ENCODE measurements at places on chromosomes 3 and 15. TPM values are rescaled to one million over a fixed set of nuclear protein-coding genes. Genes with fewer than 3 reads are reported as not detected.

- H3K4me1 ChIP-seq = no peaks in the 10 kb centered on the region
- H3K27ac ChIP-seq = no peak overlapping the region
- DNase-seq = no peak
- H3K4me3 ChIP-seq = no peak overlapping the region
- H3K27me3 ChIP-seq = no peaks in the 10 kb centered on the region
These were observed 40.9 kb downstream of the GNB4 start for GRCh38 chr3:179410331-179410730.

FOXL2NB gene
- 0.29 TPM for total RNA-seq

DNA sequence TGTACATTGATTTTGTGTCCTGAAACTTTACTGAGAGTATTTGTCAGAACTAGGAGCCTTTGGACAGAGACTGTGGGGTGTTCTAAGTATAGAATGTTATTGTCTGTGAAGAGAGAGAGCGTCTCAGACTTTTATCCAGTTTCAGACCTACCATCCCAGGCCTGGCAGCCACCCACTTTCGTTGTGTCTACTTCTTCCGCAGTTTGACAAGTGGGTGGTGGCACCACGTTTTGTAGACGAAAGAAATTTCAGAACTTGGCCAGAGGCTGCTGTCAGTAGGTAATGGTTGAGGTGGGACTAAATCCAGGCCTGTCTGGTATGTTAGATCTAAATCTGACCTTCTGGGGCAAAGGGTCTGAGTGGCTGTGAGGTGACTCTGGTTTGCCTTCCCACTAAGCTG, 13.4 kb upstream of the TRAK1 start:
- no peak overlapping the region for H3K4me3 ChIP-seq
- peaks cover 9% of the 10 kb centered on the region for H3K36me3 ChIP-seq
- peaks cover 42% of the 10 kb centered on the region for H3K4me1 ChIP-seq
- H3K27me3 ChIP-seq = no peaks in the 10 kb centered on the region

DNA sequence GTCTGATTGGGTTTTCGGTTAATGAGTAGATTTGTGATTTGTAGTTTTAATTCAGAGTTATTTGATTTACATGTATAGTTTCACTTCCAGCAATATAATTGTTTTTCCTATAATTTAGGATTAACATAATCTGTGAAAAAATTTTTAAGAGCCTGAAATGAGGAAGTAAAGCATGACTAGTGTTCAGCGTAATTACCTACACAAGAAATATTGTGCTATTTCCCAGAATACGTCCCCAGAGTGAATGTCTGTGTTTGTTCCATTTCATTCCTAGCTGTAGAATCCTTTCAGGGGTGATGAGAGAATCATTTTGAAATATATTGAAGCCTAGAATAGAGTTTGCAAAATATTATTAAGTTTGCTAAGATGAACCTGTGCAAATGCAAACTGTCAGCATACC, 247.1 kb downstream of the BBX start:
- no peaks in the 10 kb centered on the region for H3K27me3 ChIP-seq
- no peak for DNase-seq
- peaks cover 13% of the 10 kb centered on the region for H3K4me1 ChIP-seq
- no peak overlapping the region for H3K4me3 ChIP-seq
- peaks cover 33% of the 10 kb centered on the region for H3K36me3 ChIP-seq
- H3K27ac ChIP-seq = no peak overlapping the region

GATA2 gene
- 23.9 TPM for total RNA-seq

- no peak overlapping the region for H3K4me3 ChIP-seq
- peaks cover 62% of the 10 kb centered on the region for H3K36me3 ChIP-seq
- DNase-seq = no peak
- H3K27ac ChIP-seq = no peak overlapping the region
- H3K27me3 ChIP-seq = no peaks in the 10 kb centered on the region
These were observed 22.6 kb downstream of the SRP14 start for GRCh38 chr15:40016224-40016865.

- peaks cover 10% of the 10 kb centered on the region for H3K36me3 ChIP-seq
- H3K4me1 ChIP-seq = peaks cover 64% of the 10 kb centered on the region
- peaks cover 2% of the 10 kb centered on the region for H3K27me3 ChIP-seq
- peak overlapping the region; percentile 58 for H3K4me3 ChIP-seq
- H3K27ac ChIP-seq = no peak overlapping the region
These were observed 280.9 kb downstream of the FOXP1 start for GRCh38 chr3:71302604-71303003.

IQCH gene
- total RNA-seq = 1.00 TPM

GRCh38 chr3:35438101-35438500, 201.2 kb upstream of the ARPP21 start:
- peaks cover under 1% of the 10 kb centered on the region for H3K27me3 ChIP-seq
- no peaks in the 10 kb centered on the region for H3K4me1 ChIP-seq
- peak overlapping the region; percentile 68 for H3K27ac ChIP-seq
- H3K36me3 ChIP-seq = no peaks in the 10 kb centered on the region
- no peak for DNase-seq

DNA sequence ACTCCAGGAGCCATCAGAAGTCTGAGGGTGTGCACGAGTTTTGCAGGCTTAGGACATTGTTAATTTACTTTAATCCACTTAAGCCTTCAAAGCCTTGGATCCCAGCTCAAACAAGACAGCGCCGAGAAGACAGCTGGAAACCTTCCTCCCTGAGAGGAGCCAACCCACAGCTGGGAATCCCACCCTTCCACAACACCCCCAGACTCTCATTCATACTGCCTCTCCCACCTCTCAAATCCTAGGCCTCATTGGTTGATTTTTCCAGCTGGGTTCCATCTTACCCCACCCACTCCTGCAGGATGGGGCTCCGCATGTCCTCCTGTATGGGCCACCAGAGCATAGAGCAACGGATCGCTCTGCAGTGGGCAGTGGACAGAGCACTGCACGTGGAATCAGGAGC, 80.4 kb downstream of the SEMA5B start:
- peaks cover 12% of the 10 kb centered on the region for H3K27me3 ChIP-seq
- H3K4me1 ChIP-seq = peaks cover 10% of the 10 kb centered on the region
- DNase-seq = no peak

GRCh38 chr3:145224886-145225285, 936.1 kb downstream of the PLOD2 start:
- no peak overlapping the region for H3K4me3 ChIP-seq
- DNase-seq = no peak
- no peaks in the 10 kb centered on the region for H3K27me3 ChIP-seq

GRCh38 chr15:39198044-39199000, 382.6 kb upstream of the THBS1 start:
- no peak overlapping the region for H3K27ac ChIP-seq
- no peak for DNase-seq
- no peak overlapping the region for H3K4me3 ChIP-seq
- no peaks in the 10 kb centered on the region for H3K36me3 ChIP-seq
- H3K4me1 ChIP-seq = peaks cover 9% of the 10 kb centered on the region

CCR8 gene
- total RNA-seq = 1.2 TPM

FMN1 gene
- total RNA-seq = 15.8 TPM

GRCh38 chr3:51380601-51381332, 4.3 kb upstream of the MANF start:
- no peak overlapping the region for H3K27ac ChIP-seq
- H3K4me3 ChIP-seq = no peak overlapping the region
- peaks cover 3% of the 10 kb centered on the region for H3K36me3 ChIP-seq
- no peak for DNase-seq
- no peaks in the 10 kb centered on the region for H3K27me3 ChIP-seq

PGBD4 gene
- 2.4 TPM for total RNA-seq

DNAJC19 gene
- 46.3 TPM for total RNA-seq

DNA sequence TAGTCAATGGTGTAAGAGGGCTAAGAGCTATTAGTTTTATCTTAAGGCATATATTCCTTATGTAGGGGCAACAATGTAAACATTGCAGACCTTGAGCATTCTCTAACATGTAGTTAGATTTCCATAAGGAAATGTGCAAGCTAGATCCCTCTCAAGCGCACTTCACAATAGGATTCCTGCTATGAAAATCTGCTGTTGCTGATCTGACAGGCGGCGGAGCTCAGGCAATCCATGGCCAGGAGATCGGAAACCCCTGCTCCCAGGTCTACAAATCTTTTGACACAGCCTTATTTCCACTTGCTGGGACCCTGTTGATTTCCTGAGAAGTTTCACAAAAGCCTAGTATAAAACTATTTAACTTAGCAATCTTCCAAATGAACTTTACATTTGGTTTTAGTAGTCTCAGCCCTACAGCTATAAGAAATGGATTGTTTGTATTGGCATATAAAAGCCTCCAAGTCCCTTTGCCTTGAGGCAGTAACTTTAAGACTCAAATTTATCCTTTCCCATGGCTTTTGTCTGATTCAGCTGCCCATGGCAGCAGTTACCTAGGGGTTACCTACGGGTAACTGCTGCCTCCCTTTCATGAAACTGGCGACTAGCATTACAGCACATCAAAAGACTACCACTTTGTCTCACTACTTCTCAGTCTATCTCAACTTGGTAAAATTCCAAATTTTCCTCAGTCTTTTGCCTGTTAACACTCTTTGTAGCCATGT, 22.7 kb downstream of the TRA2B start:
- H3K27ac ChIP-seq = peak overlapping the region; percentile 56
- H3K4me3 ChIP-seq = no peak overlapping the region
- no peak for DNase-seq
- no peaks in the 10 kb centered on the region for H3K27me3 ChIP-seq
- H3K4me1 ChIP-seq = no peaks in the 10 kb centered on the region

- DNase-seq = no peak
- no peak overlapping the region for H3K27ac ChIP-seq
- H3K4me1 ChIP-seq = peaks cover 17% of the 10 kb centered on the region
- H3K4me3 ChIP-seq = no peak overlapping the region
- no peaks in the 10 kb centered on the region for H3K27me3 ChIP-seq
These were observed 22.8 kb downstream of the KLHL25 start for GRCh38 chr15:85771781-85772445.

DNA sequence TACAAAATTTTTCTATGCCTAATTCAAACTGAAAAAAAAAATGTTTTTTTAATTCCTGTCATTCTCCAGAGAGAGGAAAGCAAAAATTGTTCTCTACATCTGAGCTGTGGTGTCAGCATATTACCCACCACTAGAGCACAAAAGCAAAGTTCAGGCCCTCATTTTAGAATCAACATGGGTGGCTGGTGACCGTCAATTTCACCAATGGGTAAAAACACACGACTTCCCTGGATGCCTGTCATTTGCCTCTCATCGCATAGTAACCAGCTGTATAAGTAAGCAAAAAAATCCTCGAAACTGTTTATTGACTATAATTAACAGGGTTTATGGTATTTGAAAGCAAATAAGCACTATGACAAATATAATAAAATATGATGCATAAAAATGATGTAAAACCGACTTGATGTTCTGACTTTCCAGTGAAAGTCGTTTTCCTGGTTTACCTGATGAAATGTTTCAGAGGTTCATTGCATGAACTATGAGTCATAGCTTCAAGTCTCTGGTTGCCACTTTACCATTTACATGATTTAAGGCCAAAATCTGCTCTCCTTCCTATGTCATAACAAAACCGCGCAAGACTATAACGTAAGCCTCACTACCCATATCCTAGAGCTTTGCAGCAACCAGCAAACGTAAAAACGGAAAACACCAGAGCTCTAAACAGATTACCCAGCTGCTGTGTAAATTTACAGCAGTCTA, 60.5 kb downstream of the THBS1 start:
- no peaks in the 10 kb centered on the region for H3K36me3 ChIP-seq
- no peaks in the 10 kb centered on the region for H3K27me3 ChIP-seq
- H3K4me1 ChIP-seq = peaks cover 23% of the 10 kb centered on the region
- no peak overlapping the region for H3K4me3 ChIP-seq

DNA sequence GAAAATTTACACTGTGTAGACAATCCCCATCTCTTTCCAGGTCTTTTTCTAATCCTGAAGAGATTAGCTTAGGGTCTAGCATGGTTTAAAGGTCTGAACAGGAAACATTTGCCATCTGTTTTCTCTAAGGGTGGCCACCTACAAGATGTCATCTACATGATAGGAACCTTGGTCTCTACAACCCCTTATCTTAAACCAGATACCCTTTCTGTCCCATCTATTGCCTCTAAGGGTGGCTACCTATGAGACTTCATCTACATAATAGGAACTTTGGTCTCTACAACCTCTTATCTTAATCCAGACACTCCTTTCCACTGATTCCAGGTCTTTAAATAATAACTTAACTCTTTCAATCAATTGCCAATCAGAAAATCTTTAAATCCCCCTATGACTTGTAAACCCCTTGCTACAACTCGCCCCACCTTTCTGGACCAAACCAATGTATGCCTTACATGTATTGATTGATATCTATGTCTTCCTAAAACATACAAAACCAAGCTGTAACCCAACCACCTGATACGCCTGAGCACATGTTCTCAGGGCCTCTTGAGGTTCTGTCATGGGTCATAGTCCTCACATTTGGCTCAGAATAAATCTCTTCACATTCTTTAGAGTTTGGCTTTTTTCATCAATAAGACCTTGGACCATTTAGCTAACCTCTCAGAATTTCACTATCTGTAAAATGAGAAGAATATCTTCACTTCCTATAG, 605.0 kb downstream of the TUSC7 start:
- no peak overlapping the region for H3K27ac ChIP-seq
- no peaks in the 10 kb centered on the region for H3K36me3 ChIP-seq
- DNase-seq = no peak
- no peak overlapping the region for H3K4me3 ChIP-seq
- no peaks in the 10 kb centered on the region for H3K27me3 ChIP-seq
- no peaks in the 10 kb centered on the region for H3K4me1 ChIP-seq

GRCh38 chr15:60527456-60527855, 48.5 kb upstream of the ICE2 start:
- DNase-seq = no peak
- no peaks in the 10 kb centered on the region for H3K27me3 ChIP-seq
- H3K27ac ChIP-seq = no peak overlapping the region
- H3K4me3 ChIP-seq = no peak overlapping the region

RUBCN gene
- 26.7 TPM for total RNA-seq

CCDC80 gene
- 174 TPM for total RNA-seq

DNA sequence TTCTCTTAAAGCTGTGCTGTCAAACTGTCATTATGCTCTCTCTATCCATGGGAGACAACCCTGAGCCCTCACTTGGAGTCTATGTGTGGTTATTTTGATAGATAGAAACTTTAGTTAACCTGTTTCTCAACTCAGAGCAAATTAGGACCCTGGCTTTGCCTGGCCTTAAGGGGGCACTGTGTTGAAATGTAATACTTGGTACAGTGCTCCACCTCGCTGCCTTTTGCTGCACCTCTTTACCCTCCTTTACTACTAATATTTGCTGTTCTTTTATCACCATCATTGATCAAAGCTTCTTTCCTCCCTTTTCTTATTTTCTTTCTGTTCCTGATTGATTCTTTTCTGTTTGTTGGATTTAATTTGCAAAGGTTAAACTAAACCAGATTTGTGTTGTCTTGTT, 34.3 kb downstream of the STT3B start:
- H3K36me3 ChIP-seq = peaks cover 14% of the 10 kb centered on the region
- H3K4me1 ChIP-seq = peaks cover 31% of the 10 kb centered on the region
- no peaks in the 10 kb centered on the region for H3K27me3 ChIP-seq

POC1A gene
- total RNA-seq = 19.1 TPM

GRCh38 chr15:80609512-80609946, 85.6 kb upstream of the ABHD17C start:
- peaks cover 26% of the 10 kb centered on the region for H3K4me1 ChIP-seq
- H3K4me3 ChIP-seq = no peak overlapping the region
- H3K27ac ChIP-seq = peak overlapping the region; percentile 17
- no peaks in the 10 kb centered on the region for H3K36me3 ChIP-seq
- no peak for DNase-seq

GRCh38 chr15:50150349-50150748, 31.3 kb upstream of the ATP8B4 start:
- H3K27ac ChIP-seq = no peak overlapping the region
- no peaks in the 10 kb centered on the region for H3K27me3 ChIP-seq
- no peak for DNase-seq
- no peak overlapping the region for H3K4me3 ChIP-seq

CCR9 gene
- not detected for total RNA-seq
